ENCODE measurements at places on chromosomes 4 and X.

DNA sequence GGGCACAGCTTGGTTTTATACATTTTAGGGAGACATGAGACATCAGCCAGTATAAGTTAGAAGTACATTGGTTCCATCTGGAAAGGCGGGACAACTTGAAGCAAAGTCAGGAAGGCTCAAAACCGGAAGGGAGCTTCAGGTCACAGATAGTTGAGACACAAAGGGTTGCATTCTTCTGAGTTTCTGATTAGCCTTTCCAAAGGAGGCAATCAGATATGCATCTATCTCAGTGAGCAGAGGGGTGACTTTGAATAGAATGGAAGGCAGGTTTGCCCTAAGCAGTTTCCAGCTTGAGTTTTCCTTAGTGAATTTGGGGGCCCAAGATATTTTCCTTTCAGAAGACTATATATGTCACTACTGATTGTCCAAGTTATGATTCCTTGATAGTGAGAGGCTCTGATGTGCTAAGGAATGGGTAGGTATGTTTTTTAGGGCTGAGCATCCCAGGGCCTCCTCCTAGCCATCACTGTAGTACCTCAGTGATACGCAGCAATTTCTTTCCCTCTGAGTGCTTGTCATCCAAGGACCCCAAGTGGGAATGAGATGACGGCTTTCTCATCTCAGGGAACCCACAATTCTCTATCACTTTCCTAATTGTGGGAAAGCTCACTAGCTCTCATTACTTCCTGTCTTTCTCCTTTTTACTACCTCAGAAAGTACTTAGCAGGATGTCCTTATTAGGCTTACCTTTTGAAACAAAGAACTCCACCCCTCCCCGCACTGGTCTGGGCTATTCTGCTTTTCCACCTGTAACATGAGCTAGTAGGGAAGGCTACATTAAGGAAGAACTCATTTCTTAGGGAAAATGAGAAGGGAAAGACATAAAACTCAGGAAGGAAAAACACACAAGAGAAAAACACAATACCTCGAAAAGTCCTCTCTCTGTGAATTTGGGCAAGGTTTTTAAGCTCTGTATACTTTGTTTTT, 632.7 kb downstream of the RAPGEF2 start:
- no peak for DNase-seq

DNA sequence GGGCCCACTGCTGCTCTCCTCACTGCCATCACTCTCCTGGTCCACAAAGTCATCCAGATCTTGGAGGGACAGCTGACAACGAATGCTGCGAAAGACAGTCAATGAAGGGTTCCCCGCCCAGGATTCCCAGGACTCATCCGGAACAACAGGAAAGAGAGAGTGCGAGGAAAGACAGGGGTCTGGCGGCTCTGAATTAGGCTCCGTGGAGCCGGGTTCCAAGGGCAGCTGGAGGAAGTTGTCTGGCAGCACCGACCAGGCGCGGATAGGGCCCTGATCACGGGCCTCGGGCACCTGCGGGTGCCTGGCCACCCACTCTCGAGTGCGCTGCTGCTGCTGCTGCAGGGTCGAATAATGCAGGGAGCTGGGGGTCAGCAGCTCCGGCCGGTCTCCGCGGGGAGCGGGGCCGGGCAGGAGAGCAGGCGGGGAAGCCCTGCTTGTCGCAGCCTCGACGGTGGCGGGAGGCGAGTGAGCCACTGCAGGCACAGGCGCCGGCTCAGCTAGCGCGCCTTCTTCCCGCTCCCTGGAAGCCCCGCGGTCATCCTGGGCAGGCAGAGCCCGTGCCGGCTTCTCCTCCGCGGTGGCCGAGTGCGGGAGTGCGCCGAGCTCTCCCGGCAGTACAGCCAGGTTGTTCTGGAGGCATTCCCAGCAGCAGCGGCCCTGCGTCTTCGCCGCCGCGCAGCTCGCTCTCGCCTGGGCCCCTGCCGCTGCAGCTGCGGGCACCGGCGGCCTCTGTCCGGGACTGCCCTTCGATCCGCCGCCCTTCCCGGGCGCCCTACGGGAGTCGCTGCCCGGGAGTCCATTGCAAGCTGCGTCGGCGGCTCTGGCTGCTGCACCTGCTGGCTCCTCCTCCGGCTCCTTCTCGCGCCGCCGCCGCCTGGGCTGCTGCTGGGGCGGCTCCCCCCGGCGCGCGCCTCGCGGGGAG, 1.1 kb downstream of the SOWAHB start:
- DNase-seq, result no peak

- peak; percentile 53 for DNase-seq
Measured at GRCh38 chrX:8971116-8971515, 62.8 kb downstream of the FAM9B start.

DNA sequence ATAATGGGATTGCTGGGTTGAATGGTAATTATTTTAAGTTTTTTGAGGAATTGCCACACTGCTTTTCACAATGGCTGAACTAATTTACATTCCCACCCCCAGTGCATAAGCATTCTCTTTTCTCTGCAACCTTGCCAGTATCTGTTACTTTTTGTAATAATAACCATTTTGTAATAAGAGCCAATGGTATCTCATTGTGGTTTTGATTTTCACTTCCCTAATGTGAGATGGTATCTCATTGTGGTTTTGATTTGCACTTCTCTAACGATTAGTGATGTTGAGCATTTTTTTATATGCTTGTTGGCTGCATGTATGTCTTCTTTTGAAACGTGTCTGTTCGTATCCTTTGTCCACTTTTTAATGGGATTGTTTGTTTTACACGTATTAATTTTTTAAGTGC, 213.1 kb upstream of the HDX start:
- DNase-seq, result no peak

DNA sequence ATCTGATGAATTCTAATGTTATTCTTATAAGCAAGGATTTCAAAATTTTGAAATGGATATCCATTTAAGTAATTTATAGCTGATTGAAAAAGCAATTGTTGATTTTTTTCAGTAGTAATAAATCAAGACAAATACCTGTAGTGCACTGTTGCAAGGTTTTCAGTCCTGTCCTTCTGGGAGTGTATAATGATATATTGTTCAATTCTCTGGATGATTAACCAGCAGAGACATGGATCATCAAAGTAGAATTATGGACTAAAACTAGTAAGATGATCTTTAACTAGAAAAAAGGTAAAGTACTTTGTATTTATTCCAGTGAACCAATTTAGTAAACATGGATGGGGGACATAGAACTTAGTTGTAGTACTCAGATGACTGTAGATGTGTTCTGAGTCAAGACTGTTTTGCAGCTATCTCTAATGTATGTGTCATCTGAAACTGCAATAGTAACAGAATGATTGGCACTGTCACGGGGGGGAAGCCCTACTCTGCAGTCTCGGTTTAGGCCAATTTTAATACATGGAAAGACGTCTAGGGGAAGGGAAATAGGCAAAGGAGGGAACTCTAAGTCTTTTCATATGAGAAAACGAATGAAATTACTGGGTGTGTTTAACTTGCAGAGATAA, 121.9 kb downstream of the GLRA3 start:
- DNase-seq, result no peak

DNA sequence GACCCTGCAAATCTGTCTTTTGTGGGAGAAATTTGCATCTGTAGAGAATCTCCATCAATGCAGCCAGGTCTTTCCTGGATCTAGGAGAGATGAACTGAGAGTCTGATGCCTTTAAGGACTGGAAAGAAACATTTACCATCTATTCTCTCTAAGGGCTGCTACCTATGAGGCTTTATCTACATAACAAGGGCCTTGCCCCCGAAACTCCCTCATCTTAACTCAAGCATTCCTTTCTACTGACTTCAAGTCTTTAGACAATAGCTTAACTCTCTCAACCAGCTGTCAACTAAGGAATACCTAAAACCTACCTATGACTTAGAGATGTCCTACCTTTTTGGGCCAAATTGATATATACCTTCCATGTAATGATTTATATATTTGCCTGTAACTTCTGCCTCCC, 32.1 kb downstream of the MAGEB17 start:
- DNase-seq, result no peak

GRCh38 chrX:127459790-127460189, 592.4 kb downstream of the ACTRT1 start:
- no peak for DNase-seq

DNA sequence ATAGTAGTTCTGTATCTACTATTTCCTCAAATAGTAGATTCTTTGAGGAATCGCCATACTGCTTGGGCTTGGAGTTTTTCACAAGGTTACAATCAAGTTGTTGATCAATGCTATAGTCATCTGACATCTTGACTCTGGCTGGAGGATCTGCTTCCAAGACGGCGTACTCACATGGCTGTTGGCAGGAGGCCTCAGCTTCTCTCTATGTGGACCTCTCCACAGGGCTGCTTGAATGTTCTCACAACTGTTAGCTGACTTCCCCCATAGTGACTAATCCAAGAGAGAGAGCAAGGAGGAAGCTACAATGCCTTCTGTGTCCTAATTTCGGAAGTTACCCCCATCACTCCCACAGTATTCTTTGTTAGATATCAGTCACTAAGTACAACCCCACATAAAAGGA, 10.3 kb downstream of the EGFL6 start:
- DNase-seq, result no peak

- peak; percentile 1 for DNase-seq
Measured at GRCh38 chrX:54695231-54695630, 102.8 kb downstream of the ITIH6 start.

GRCh38 chr4:24624381-24624780, 40.0 kb upstream of the DHX15 start:
- peak; percentile 44 for DNase-seq

DNA sequence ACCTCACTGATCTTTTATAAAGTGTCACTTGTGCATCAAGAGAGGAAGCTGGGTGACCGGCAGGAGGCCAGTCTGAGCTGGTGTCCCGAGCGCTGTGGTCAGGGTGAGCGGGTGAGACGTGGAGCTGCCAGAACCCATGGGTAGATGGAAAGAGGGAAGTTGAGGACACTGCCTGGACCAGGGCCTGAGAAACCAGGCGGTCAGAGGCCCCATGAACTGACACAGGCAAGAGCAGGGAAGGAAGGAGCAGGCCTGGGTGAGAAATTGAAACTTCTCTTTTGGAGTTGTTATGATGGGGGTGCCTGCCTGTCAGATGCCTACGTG, 192.6 kb downstream of the AFAP1 start:
- no peak for DNase-seq

DNA sequence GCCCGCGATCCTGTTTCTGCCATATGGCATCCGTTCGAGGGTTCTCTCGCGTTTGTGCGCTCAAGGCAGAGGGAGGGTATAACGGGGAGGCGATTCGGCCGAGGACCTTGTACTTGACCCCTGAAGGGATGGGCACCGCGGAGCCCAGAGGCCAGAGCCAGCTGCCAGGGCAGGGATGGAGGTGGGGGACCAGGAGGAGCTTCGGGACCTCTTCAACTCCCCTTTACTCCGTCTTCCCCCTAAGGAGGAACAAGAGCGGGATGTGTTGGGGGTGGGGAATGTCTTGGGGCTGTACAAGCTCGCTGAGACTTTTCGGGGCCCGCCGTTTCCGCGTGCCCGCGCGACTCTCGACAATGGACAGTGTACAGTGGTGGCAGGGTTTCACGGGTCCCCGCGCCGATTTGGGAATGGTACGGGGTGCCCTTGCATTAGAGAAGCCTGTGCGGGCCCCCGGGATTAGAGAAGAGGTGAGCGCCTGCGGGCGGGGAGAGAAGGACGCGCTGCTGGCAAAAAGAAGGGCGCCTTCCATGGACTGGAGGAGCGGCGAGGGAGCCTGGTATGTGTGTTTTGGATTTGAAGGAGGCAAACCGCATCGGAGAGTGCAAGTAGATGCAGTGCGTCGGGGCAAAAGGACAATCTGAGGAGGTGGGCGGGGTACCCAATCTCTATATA, 760 bp downstream of the UGT8 start:
- DNase-seq, result peak; percentile 1

DNA sequence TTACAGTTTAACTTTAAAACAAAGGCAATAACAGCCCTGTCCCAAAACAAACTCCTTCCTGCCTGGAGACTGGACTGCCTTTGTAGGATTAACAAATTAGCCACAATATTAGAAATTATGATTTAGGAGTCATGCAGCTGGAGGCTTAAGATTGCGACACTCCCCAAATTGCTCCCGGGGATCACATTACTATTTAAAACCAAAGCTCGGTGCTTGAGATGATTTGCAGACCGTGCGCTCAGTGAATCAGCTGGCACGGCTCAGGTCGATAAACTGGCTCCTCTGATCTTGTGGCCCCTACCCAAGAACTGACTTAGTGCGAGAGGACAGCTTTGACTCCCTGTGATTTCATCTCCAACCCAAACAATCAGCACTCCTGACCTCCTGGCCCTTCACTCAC, 829.3 kb downstream of the NLGN4X start:
- no peak for DNase-seq

- DNase-seq, result peak; percentile 99
Measured at GRCh38 chr4:76752861-76753501, 145.0 kb downstream of the SOWAHB start.

DNA sequence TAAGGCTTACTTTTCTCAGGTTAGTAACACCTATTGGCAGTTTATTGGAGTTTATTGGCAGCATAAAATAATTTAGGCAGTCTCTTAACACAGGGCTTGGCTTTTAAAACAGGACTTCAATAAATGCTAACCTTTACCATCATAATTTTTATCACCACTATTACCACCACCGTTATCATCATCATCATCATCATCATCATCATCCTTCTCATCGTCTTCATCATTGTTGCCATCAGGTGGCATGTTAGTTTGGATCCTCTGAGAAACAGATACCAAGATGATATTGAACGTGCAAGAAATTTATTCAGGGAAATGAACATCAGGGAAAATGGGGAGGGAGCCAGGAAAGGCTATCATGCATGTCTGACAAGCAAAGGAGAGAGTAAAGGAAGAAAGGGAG, 16.2 kb downstream of the GBA3 start:
- DNase-seq, result no peak

GRCh38 chr4:168743131-168743530, 246.3 kb downstream of the PALLD start:
- no peak for DNase-seq

- no peak for DNase-seq
Measured at GRCh38 chr4:99983289-99983943, 33.3 kb upstream of the H2AZ1 start.

DNA sequence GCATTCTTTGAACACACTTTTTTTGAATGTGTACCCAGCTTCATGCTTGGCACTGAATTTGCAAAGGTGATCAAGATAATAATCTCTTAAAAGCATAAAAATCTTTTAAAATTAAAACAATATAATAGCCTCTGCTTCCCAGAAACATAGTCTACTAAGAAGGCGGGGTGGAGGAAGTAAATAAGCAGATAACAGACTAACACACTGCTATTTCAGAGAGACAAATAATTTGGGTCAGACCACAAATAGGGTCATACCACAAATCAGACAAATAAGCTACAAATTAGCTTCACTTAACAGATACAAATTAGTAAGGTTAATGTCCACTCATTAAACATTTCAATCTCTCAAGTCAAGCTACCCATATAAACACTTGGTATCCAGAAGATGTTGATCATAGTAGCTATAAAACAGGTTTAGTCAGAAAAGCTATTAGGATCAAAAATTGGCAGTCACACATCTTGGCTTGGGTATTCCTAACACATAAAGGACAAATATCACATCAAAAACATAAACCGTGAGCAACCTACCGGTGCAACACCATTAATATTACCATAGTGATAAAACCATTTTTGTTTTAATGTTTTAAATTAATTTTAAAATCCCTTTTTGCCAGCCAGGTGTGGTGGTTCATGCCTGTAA, 47.3 kb downstream of the PPP3CA start:
- DNase-seq, result no peak

DNA sequence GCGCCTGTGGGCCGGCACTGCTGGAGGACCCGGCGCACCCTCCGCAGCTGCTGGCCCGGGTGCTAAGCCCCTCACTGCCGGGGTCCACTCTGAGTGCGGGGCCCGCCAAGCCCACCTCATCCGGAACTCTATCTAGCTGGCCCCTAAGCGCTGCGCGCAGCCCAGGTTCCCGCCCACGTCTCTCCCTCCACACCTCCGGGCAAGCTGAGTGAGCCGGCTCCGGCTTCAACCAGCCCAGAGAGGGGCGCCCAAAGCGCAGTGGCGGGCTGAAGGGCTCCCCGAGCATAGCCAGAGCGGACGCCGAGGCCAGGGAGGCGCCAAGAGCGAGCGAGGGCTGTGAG, 75.2 kb downstream of the QDPR start:
- DNase-seq, result no peak

Measured in fibroblast of skin of back (primary cell).